ENCODE measurements at places on chromosomes 5 and 9.

- no peak for DNase-seq
Measured at GRCh38 chr9:137269231-137269772, 8.2 kb upstream of the TOR4A start.

- DNase-seq: no peak
Measured at GRCh38 chr5:84228266-84228665, 156.4 kb downstream of the EDIL3 start.

DNA sequence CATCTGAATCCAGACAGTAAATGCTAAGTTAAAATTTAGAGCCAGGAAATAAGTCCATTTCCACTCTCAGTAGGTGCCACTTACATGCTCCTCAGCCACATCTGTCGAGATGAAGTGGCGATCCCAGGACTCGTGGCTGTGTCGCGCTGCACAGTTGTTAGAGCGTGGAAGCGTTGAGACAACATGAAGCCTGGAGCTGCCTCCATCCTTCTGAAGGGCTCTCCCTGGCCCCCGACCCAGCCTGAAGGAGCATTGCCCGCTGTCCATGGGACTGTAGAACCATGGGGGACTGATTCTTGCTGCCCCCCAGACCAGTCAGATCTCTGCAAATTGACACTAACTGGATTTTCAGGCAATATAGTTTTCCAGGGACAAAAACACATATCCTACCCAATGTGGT, 58.9 kb downstream of the IRX1 start:
- DNase-seq: no peak

GRCh38 chr9:8287501-8287900, 487.9 kb upstream of the DMAC1 start:
- no peak for DNase-seq

DNA sequence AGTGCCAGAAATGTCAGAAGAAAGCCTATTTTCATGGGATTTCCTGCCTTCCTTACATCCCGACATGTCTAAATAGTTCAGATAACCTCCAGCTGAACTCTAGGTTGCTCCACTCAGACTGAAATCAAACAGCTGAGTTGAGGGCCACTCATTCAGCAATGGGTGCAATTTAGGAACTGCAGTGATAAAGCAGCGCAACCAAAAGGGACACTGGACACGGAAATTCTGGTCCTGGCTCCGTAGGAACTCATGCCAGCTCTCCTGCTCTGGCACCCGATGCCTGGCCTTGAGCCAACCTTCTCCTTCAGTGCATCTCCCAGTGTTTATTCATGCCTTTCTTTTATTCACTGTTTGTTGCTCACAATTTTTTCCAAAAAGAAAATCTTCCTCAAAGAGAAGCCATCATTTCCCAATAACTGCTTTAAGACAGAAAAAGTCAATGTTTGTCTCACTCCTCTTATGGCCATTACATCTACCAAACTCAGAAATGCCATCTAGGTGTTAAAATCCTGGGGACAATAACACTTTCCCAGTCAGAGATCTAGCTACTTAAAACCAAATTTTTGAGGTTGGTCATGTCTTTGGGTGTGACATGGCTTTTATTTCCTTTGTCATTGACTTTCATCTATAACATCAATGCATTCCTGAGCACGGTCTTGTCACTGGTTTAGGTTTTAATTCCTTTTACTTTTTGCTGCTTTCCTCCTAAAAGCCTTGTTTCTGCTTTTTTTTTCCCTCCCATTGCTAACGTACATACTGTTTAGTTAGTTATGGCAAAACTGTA, 126.9 kb downstream of the PDE4D start:
- no peak for DNase-seq

GRCh38 chr9:73357607-73358006, 205.9 kb downstream of the ANXA1 start:
- DNase-seq: no peak

GRCh38 chr5:98259595-98259994, 513.9 kb upstream of the RGMB start:
- DNase-seq: no peak

DNA sequence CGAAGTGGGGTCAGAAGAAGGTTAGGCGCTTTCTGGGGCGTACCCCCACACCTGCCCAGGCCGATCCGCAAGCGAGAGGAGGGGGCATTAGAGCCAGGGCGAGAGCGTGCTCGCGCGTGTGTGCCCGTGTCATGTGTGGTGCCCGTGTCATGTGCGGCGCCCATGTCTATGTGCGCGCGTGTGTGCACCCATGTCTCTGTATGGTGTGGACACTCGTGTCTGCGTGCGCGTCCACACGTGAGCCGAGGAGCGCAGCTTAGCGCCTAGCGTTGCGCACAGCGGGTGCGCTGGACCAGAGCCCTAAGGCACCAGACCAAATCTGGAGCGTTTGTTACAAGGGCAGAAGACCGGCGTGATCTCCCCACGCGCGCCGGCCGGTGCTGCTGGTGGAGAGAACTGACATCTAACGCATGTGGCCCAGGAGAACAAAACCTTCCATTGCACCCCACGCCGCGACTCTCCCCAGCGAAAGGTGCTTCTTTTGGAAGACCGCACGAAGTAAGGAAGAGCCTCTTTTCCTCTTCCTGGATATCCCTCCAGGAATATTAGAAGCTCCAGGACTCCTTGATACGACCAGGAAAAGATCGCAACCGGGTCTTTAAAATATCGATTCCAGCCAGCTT, 644 bp downstream of the NIM1K start:
- no peak for DNase-seq

DNA sequence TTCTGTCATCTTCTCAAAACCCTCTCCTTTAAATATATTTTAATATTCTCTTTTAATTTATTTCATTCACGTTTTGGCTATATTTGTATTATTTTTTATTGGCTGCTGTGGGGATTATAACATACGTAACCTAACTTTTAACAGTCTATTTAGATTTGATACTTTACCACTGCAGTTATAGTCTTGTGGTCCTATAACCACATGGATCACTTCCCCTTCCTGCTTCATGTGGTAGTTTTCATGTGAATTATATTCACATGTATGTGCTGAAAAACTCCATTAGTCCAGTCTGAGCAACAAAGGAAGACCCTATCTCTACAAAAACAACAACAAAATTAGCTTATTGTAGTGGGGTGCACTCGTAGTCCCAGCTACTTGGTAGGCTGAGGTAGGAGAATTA, 34.3 kb downstream of the CENPP start:
- DNase-seq: no peak

DNA sequence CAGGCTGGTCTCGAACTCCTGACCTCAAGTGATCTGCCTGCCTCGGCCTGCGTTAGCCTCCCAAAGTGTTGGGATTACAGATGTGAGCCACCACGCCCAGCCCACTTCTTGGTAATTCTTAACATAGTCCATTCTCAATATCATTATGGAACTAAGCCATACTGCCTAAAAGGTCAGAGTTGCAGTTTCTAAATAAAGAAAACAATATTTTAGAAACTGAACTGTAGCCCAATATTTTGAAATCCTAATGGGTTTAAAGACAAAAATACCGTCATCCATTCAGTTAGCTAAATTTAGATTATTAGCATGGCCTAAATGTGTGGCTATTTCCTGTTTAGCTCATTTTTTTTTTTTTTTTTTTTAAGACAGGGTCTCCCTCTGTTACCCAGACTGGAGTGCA, 99.5 kb downstream of the USP20 start:
- DNase-seq: no peak

DNA sequence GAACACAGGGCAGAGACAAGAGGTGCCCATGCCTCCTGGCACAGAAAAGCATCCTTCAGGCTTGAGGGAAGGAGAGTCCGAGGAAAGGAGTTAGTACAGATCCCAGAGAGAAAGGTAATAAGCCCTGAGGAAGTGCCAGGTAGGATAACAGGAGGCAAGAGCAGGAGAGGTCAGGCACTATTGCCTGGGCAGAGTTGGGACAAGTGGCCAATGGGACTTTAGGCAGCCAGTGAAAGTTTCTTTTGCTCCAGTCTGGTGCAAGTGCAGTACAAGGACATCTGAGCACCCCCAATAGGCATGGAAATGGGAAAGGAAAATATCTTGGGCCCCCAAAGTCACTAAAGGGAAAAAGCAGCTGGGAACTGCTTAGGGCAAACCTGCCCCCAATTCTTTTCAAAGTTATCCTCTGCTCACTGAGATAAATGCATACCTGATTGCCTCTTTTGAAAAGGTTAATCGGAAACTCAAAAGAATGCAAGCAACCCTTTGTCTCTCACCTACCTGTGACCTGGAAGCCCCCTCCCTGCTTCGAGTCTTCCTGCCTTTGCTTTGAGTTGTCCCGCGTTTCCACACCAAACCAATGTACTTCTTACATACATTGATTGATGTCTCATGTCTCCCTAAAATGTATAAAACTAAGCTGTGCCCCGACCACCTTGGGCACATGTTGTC, 46.5 kb downstream of the ELOVL7 start:
- no peak for DNase-seq

DNA sequence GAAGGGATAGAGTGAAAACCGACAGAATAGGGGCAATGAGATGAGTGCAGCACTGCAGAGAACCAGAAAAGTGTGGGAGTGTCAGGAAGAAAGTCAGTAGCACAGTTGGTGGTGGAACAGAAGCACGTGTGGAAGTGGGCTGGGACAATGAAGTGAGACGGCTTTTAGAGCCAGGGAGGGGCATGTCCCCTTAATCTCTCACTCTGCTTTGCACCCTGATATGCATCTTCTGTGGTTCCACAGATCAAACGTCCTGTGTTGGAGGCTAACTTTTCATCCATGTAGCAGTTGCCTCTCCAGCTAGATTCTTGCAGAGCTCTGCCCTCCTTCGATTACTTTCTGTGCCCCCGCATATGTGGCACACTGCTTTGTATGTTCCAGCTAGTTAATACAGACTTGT, 163.6 kb downstream of the DOCK8 start:
- no peak for DNase-seq

DNA sequence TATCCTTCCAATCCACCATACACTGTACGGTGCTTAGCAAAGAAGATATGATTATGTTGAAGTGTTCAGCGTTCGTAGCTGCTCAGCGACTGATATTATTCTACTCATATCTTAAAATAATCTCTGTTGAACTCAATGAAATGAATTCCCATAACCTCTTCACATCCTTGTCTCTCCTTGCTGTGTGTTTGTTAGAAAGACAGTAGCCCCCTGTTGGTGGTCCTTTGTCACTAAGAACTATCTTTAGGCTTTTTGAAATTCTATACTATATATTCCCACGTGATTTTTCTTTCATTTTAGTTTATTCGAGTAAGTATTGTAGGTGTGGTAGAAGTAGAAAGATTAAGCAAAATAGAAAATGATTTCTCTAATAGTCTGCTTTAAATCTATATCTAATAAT, 762.8 kb upstream of the WWC1 start:
- DNase-seq: no peak

GRCh38 chr9:80061940-80062339, 490.2 kb downstream of the TLE4 start:
- no peak for DNase-seq

- peak; percentile 47 for DNase-seq
Measured at GRCh38 chr5:176648474-176649194, 1.4 kb downstream of the TSPAN17 start.

DNA sequence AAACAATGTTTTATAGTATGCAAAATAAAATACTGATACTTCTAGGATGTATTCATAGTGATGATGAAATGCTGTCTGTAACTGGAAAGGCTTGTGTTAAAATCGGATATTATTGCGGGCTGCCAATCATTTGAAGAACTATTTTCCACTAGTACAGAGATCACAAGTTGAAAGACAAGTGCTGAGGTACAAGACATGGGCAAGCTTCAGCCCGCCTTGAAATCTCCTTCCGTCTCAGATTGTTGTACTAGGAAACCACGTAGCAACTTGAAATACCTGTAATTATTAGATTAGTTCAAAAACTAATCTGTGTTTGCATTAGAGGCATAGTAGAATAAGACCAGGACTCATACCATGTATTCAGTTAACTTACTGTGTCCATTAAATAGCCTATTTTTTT, 218.2 kb downstream of the ARHGEF28 start:
- no peak for DNase-seq

DNA sequence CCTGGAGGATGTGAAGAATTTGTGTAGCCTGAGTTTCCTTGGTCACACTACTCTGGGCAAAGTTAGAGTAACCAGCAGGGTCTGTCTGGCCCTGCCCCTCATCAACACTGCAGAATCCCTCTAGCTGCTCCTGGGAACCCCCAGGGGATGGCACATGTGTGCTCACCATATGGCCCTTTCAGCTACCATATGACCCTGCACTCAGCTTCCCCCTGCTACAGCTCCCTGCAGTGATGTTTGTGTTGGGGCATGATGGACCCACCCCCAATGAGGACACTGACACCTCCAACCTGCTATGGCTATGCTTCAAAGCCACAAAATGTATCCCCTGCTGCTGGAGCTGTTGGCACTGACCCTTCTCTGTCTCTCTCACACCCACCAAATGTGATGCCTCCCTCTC, 152.7 kb downstream of the SNX18 start:
- no peak for DNase-seq

GRCh38 chr5:1521671-1522600, 1.8 kb downstream of the LPCAT1 start:
- no peak for DNase-seq

DNA sequence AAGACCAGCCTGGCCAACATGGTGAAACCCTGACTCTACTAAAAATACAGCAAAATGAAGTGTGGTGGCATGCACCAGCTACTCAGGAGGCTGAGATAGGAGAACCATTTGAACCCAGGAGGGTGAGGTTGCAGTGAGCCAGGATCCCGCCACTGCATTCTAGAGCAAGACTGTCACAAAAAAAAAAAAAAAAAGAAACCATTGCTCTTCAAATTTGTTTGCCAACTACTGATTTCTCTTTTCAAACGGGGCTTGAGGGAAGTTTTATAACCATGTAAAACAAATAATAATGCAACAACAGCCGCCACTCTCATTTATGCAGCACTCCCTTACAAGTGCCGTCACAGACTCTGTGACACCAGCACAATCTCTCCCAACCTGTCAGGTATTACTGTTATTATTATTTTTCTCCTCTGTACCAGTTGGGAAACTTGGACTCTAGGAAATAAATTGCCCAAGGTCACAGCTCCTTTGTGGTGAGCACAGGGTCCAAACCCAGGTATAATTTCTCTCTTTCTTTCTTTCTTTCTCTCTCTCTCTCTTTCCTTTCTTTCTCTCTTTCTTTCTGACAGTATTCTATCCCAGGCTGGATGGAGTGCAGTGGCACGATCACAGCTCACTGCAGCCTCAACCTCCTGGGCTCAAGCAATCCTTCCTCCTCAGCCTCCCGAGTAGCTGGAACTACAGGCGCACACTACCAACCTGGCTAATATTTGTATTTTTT, 25.4 kb downstream of the SERINC5 start:
- no peak for DNase-seq

DNA sequence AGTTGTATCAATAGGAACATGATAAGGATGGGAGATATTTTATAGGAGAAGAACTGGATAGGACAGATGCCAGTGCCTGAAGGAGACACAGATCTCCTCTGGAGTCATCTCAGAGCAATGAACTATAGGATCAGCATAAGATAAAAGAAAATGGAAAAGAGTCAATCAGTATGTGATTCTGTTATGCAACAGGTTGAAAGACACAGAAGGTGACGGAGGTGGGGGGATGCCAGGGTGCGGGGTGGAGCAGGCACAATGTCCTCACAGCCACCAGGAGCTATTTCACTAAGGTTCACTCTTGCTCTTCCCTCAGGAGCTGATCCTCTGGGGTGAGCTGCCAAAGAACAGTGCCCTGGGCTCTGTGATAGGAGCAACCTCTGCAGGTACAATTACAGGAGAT, 179.8 kb downstream of the BNC2 start:
- DNase-seq: no peak
